ENCODE measurements at places on chromosomes 4 and X. TPM values are rescaled to one million over a fixed set of nuclear protein-coding genes. Genes with fewer than 3 reads are reported as not detected.
A peak's percentile ranks its signal among the peaks of the same experiment; 100 is the strongest.

The MORC4 gene
- 24.9 TPM for total RNA-seq

The FRYL gene
- total RNA-seq = 40.8 TPM

The HHIP gene
- total RNA-seq = not detected

DNA sequence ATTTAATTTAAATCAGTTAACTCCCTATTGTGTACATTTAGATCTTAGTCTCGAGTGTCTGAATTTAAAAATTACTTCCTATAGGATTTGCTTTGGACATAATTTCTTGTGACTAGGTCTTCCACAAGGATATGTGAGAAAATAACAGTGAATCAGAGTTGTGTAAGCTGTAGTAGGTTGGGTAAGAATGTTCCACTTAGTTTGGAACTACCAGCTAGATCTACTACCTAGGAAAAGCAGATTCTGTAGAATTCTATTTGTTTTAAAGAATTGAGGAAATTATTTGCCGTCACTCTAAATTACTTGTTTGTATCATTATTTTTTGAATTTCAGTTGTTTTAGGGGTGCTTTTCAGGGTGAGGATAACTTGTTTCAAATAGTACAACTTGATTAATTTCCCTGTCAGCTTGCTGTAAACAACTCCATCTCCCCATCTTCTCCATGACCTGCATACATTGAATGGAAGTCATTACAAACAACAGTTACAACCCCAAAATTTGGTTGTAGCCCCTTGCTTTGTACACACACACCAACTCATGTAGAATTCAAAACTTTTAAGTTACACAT, 1.3 kb downstream of the MTHFD2L start:
- peak; percentile 43 for DNase-seq

DNA sequence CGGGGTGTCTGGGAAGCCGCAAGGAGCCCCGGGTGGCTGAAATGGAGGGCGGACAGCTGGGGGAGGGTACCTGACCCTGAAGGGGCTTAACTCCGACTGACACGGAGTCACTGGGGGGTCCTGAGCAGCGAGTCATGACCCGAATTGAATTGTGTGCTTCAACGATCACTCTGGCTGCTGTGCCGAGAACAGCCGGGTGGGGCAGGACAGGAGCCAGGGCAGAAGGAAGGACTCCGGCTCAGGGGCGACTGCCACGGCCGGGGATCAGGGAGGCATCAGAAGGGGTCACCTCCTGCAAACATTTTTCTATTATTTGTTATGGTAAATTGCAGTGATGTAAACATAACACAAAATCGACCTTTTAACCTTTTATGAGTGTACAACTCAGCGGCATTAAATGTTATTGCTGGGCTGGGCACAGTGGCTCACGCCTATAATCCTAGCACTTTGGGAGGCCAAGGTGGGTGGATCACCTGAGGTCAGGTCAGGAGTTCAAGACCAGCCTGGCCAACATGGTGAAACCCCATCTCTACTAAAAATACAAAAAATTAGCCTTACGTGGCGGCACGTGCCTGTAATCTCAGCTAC, 21.6 kb downstream of the ZFYVE28 start:
- no peak for DNase-seq

The EVC2 gene
- total RNA-seq = not detected

GRCh38 chr4:24956091-24956490, 43.2 kb upstream of the CCDC149 start:
- no peak for DNase-seq

The MAGEB1 gene
- not detected for total RNA-seq

DNA sequence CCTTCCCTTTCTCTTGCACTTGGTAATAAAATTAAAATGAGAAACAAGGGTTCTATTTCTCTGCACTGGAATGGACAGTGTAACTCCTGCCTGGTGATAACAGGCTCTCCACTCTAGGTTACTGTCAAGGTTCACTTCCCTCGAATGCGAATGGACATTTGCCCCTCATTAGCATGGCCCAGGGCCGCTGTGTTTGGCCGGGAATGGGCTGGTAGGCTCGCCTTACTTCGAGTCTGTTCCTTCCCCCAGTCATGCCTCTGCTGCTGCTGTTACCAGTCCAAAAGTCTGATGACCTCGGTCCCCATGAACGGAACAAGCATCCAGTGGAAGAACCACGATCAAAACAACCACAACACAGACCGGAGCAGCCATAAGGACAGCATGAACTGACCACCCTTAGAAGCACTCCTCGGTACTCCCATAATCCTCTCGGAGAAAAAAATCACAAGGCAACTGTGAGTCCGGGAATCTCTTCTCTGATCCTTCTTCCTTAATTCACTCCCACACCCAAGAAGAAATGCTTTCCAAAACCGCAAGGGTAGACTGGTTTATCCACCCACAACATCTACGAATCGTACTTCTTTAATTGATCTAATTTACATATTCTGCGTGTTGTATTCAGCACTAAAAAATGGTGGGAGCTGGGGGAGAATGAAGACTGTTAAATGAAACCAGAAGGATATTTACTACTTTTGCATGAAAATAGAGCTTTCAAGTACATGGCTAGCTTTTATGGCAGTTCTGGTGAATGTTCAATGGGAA, 61.5 kb downstream of the EDNRA start:
- no peak for DNase-seq

- DNase-seq = no peak
These were observed 83.4 kb upstream of the FAM47B start for GRCh38 chrX:34859191-34859590.

- no peak for DNase-seq
These were observed 178.9 kb upstream of the GPC4 start for GRCh38 chrX:133594156-133594555.
